ENCODE measurements at places on chromosomes 16 and 17.
A peak's percentile ranks its signal among the peaks of the same experiment; 100 is the strongest.

GRCh38 chr16:64206862-64207261 lies 915.0 kb downstream of the CDH11 start:
- no peak for DNase-seq

DNA sequence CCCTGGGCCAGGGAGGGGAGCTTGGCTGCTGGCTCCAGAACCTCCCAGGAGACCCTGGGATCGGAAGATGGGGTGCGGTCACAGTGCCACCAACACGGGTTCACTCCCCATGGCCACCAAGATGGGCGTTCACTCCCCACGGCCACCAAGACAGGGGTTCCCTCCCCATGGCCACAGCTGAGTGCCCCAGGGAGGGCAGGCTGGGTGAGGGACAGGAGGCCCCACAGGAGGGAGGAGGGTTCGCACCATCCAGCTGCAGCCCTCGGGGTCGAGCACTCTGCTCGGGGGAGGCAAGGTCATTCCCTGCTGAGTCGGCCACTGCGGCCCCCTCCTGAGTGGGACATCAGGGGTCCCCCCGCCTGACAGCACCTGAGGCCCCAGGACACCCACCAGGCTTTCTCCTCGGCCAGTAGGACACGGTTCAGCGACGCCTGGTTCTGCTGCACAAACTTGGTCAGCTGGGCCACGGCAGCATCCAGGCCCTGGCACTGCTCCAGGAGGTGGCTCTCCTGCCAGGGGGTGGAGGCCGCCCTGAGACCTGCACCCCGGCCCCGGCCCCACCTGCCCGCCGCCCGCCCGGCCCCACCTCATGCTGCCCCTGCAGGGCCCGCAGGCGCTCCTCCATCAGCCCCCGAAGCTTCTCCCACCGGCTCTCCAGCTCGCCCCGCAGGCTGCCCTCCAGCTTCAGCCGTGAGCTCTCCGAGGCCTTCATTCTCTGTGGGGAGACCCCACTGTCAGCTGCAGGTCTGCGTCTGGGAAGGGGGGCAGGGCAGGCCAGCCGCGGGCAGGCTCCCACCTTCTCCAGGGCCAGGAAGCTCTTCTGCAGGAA lies 5.9 kb downstream of the CCDC154 start:
- DNase-seq = no peak

- DNase-seq = no peak
Observed at GRCh38 chr17:79752175-79752574, 21.4 kb downstream of the ENPP7 start.

GRCh38 chr16:67917852-67918236 lies 13.8 kb downstream of the CTRL start:
- peak; percentile 34 for DNase-seq

- no peak for DNase-seq
Observed at GRCh38 chr16:17936766-17937402, 399.7 kb downstream of the NPIPA8 start.

DNA sequence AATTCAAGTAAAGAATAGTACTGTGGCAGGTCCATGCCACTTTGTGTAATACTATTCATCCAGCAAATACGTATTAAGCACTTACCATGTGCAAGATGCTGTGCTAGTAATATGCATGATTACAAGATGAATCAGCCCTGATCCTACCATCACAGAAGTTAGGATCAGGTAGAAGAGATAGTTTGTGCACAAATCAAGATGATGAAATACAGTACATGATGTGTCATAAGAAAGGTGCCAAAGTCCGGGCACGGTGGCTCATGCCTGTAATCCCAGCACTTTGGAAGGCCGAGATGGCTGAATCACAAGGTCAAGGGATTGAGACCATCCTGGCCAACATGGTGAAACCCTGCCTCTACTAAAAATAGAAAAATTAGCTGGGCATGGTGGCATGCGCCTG lies 10.9 kb downstream of the COG4 start:
- no peak for DNase-seq

- no peak for DNase-seq
Observed at GRCh38 chr17:37787055-37787757, 42.3 kb upstream of the HNF1B start.

GRCh38 chr17:7095625-7096024 lies 15.6 kb upstream of the CLEC10A start:
- DNase-seq = peak; percentile 6

GRCh38 chr17:14201021-14201987 lies 35.4 kb downstream of the CDRT15 start:
- no peak for DNase-seq

GRCh38 chr17:17824119-17824782 lies 12.5 kb downstream of the SREBF1 start:
- no peak for DNase-seq

- no peak for DNase-seq
Observed at GRCh38 chr17:14731591-14731990, 430.7 kb downstream of the HS3ST3B1 start.

GRCh38 chr16:83721676-83722075 lies 86.1 kb upstream of the HSBP1 start:
- peak; percentile 50 for DNase-seq

DNA sequence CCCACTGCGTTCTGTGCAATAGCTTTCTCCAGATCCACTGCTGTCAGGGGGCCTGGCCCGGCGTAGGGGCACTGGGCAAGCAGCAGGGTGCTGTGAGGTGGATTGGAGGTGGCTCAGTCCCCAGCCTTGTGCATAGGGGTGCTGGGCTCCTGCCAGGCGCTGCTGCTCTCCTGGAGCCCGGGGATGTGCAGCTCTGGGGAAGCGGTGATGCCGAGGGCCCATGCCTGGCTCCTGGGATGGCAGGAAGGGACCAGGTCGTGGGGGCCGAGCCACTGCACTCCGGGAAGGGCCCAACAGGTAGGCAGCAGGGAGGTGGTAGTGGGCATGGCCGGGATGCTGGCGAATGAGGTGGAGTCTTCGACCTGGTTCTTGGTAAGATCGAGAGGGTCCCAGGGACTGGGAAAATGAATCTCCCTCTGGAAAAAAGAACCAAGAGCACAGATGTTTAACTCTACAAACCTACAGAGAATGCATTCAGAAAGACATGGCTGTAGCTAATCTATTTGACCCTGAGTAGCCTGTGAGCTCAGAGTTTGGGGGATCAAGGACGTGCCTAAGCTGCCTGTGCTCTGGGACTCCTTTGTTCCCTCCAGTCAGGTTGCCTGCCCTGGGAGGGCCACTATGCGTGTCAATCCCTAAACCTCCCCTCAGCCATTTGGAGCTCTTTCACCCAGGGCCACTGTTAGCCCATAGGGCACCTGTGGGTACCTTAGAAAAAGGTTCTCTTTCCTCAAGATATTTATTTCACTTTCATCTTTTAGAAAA lies 6.6 kb upstream of the SUPT4H1 start:
- DNase-seq = no peak

DNA sequence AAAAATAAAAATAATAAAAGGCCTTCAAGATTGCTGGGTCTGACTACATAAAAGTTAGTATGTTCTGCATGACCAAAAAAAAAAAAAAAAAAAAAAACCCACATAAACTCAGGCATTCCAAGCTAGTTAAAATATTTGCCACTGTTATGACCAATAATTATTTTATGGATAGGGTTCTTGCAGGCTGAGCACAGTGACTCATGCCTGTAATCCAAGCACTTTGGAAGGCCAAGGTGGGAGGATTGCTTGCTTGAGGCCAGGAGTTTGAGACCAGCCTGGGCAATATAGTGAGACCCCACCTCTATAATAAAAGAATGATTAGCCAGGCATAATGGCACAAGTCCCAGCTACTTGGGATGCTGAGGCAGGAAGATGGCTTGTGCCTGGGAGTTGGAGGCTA lies 8.1 kb downstream of the SCNN1B start:
- DNase-seq = no peak

DNA sequence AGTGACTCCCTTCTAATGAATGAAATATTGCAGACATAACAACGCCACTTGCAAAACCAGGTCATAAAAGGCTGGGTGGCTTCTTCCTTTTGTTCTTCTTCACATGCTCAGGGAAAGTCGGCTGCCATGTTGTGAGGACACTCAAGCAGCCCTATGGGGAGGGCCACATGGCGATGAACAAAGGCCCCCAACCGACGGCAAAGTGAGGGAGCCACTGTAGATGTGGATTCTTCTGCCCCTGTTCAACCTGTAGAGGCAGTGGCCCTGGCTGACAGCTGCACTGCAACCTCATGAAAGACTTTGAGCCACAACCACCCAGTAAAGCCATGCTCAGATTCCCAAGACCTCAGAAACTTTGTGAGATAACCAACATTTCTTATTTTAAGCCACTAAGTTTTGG lies 203.5 kb upstream of the TNRC6C start:
- no peak for DNase-seq

DNA sequence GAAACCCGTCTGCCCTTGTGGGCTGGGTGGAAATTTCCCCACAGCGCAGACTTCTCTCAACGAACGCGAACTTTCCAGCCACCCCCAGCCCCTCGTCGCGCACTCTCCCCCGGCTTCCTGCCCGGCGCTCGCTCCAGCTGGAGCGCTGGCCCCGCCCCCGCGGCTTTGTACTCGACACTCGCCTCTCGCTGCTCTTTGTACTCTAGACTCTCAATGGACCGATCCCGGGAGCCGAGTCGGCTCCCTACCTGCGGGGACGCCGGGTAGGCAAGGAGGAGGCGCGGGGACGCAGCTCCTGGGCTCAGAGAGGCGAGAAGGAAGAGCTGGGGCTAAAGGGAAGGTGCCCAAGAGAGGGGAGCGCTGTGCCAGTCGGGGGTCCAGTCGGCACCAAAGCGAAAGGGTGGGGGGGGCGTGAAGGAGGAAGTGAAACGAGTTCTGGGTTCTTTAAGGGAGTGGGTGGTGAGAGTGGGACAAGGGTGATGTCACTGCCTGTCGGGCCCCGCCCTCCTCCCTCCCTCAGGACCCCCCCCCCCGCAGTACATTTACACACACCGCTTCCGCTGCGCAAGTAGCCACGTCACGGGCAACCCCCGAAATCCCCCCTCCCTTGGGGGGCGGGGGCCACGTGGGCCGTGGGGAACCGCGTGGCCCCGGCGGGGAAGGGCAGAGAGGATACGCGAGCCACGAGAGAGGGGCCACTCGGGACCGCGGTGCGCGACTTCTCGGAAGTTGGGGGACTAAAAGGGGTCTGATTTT lies 9.7 kb downstream of the KDM6B start:
- DNase-seq = peak; percentile 43

DNA sequence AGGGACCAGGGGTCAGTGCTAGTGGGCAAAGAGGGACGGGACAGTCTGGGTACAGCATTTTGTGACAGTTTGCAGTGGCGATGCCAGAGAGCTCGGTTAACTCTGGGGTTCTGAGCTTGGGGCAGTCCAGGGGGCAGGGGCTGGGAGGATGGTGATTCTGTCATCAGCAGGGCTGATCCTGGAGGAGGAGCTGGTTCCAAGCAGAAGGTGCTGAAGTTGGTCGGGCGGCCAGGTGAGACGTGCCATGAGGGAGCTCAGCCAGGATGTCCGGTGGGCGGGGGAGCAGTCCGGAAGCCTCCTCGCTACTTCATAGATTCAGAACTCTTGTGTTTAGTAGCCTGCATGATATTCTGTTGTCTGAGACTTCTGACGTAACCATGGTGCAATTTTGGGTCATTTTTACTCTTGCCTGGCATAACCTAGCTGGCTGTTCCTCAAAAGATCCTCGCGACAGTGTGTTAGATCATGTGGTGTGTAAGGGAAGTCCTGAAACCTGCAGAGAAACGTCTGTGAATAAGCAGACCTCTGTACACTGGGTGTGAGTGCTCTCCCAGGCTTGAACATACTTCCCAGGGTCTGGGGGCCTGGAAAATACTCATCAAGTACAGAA lies 122.0 kb downstream of the CLEC16A start:
- no peak for DNase-seq

DNA sequence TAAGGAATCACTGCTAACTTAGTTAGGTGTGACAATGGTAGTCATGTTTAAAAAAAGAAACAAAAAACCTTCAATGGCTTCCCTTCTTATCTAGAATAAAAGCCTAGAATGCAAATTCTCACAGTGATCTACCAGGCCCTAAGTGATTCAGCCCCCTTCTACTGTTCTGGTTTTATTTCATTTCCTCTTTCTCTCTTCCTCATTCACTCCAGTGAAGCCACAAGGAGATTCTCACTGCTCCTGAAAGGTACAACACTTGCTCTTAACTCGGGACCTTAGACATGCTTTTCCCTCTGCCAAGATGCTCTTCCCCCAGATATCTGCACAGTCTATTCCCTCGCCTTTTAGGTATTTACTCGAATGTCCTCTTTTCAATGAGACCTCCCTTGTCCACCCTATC lies 3.7 kb downstream of the PIGS start:
- DNase-seq = no peak

- no peak for DNase-seq
Observed at GRCh38 chr17:49577650-49577934, 1.9 kb downstream of the NXPH3 start.

GRCh38 chr16:17724242-17724898 lies 253.6 kb upstream of the XYLT1 start:
- no peak for DNase-seq

DNA sequence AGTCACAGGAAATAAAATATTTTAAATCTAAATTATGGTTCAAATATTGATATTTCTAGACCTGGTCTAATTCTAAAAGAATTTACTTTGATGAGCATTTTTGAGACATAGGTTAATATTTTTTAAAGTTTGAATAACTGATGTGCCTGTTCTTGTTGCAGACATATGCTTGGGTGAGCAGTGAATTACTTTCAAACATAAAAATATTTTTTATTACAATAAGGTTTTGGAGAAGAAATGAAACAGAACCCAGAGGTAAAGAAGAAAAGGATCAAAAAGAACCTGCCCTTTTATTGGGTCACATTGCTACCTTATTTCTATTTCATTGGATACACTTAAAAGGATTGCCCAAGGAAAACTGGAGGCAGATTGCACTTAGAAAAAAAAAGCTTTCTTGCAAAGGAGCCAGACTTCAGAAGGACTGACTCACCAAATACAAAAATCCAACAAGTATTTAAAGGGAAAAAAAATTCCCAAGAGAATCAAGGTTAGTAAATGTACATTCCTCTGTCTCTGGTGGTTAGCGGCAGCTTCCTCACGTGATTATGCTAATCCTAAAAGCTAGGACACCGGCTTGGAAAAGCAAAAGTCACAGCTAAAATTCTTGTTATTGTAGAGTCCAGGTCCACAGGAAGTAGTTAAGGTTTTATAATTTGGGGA lies 18.5 kb downstream of the ENPP7 start:
- DNase-seq = no peak

DNA sequence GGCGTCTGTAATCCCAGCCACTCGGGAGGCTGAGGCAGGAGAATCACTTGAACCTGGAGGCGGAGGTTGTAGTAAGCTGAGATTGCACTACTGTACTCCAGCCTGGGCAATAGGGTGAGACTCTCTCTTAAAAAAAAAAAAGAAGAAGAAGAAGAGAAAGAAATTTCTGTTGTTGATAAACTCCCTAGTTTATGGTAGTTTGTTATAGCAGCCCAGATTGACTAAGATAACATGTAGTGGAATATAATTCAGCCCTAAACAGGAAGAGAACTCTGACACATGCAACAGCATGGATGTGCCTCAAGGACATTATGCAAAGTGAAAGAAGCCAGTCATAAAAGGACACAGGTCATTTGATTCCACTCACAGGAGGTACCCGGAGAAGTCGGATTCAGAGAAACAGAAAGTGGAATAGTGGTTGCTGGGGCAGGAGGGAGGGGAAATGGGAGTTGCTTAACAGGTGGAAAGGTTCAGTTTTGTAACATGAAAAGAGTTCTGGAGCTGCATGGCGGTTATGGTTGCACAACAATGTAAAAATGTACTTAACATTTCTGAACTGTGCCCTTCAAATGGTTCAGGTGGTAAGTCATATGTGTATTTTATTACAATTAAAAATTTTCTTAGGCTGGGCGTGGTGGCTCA lies 26.0 kb upstream of the PRM1 start:
- DNase-seq = no peak
